ENCODE measurements at places on chromosomes 2 and 18.

GRCh38 chr2:218397820-218398436 is 1.7 kb upstream of the CTDSP1 start:
- DNase-seq, result peak; percentile 77

DNA sequence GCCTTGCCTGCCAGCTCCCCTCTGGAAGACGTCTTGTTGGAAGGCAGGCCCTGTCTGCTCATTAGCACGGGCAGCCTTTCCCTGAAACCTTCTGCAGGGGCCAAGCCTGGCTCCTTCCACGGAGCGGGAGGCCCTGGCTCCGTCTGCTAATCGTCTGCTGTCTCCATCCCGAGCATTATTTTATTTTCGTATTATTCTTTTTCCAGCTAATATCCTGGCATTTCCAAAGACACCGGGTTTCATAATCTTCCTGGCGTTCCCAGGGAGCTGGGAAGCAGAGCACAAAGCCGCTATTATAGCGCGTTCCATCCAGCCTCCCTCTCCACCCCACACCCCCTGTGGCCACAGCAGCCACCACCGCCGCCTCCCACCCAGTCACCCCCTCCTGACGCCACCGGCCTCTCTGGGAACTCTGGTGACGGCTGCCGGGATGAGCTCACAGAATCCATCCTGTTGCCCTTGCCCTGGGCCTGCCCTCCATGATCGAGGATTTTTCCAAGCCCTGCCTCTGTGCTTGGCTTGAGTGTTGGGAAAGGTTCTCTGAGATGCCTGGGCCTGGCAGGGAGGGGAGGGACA is 125.5 kb downstream of the DYSF start:
- DNase-seq, result no peak

- DNase-seq, result no peak
Observed at GRCh38 chr2:37566517-37566981, 104.9 kb downstream of the CDC42EP3 start.

GRCh38 chr2:176601066-176601465 is 331.8 kb downstream of the MTX2 start:
- no peak for DNase-seq

DNA sequence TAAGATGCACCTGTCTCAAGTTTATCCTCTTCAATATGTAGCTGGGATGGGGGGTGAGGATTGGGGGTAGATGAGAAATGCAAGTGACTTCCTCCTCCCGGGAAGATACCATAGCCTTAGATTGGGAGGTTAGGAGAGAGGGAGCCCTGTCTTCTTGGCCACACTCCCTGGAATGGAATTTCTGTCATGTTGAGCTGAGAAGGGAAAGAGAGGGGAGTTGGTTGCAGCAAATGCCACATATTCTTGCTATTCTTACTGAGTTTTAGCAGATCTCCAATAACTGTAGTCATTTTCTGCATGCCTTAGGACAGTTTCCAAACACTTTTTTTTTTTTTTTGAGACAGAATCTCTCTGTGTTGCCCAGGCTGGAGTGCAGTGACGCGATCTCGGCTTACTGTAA is 35.9 kb downstream of the TAF4B start:
- DNase-seq, result no peak

DNA sequence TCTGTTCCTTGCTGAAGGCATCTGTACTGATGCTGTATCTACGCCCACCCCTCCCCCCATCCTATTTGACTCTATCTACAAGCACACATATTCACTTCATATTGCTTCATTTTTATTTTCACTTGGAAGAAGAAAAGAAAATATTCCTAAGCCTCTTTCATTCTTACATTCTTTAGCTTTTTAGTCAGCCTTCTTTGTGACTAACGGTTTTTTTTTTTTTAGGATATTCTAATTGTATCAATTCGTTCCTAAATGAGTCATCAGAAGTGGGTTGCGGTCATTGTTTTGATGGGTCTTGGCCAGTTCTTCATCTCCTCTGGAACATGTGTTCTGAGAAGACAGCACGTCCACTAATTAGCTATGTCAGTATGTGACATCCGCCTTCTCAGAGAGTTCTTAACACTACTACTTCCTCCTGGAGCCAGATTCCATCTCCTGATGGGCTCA is 88.7 kb downstream of the MYO1B start:
- DNase-seq, result no peak

GRCh38 chr2:121360566-121361300 is 75.7 kb upstream of the TFCP2L1 start:
- DNase-seq, result no peak

GRCh38 chr18:54531402-54532065 is 59.5 kb upstream of the DYNAP start:
- no peak for DNase-seq

DNA sequence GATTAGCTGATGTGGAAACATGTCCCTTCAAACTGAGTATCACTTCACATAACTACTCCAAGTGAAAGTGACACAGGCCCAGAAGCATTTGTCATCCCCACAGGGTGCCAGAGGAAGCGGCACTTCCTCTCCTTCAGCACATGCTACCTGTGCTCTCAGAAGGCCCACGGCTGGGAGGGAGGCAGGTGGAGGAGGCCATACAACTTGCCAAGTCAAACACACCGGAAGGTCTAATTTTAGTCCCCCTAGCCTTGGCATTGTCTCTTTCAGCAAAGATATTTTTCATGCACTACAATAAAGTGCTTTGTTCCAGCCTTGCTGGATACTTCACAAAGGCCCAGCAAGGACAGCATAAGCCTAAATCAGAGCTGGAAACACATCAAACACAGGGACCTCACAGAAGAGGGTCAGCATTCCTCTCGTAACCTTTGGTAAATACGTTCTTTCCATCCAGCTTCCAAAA is 38.0 kb downstream of the VSNL1 start:
- DNase-seq, result no peak

DNA sequence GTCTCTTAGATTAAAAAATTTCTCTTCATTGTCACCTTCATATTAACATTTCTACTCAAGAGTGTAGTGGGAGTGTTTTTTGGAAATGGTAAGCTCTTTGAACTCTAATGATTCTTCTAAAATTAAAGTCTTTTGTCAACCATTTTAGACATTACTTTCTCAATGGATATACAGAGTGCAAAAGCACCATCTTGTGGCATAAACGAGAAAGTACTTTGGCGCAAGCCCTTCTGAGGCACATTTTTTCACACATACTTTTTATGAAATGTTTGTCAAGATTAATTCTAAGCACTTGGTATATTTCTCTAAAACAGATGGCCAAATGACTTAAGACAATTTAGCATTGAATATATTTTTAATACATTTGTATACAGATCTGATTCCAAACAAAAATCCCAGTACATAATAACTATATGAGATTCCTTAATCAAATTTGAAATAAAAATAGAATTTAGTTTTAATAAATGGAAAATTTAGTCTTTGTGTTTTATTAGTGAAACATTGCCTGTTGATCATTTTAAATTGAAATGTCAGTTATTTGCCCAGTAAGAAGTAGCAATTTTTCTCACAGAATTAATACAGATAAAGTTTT is 63.3 kb upstream of the GALNT5 start:
- DNase-seq, result peak; percentile 81

GRCh38 chr2:39142904-39143605 is 22.2 kb upstream of the SOS1 start:
- no peak for DNase-seq

DNA sequence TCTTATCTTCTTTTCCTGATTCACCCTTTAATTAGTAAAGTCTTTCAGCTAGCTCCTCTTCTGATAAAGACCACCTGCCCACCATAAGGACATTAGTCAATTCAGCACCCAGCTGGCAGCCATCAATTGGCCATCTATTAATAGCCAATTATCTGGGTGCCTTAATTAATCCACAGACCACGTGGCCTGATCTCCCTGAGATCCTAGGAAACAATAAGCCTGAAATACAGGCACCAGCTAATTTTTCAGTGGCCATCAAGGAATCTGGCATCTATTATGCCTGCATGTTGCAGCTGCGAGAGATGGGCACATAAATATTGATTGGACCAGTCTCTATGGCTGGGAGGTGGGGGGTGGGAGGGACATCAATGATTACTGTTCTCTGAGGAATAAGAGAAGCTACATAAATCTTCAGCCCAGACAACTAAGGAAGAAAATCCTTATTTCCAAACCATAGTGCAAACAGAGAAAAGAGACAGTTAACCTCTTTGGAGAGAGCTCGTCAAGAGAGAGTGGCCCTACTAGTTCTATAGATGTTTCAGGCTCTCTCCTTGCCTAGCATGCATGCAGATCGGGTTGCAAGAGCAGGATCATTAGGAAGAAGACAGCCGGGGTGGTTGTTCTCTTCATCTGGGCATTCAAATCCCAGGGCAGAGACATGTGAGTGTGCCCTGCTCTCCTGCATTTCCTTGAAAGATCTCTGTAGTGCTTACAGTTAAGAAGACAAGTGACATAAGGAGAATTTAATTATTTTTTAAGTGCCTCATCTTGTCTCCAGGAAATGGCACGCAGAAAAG is 8.7 kb downstream of the GALNT14 start:
- DNase-seq, result peak; percentile 61

GRCh38 chr2:128605931-128606330 is 287.3 kb upstream of the HS6ST1 start:
- no peak for DNase-seq

- DNase-seq, result no peak
Observed at GRCh38 chr2:190053426-190053825, 9.1 kb downstream of the MSTN start.

DNA sequence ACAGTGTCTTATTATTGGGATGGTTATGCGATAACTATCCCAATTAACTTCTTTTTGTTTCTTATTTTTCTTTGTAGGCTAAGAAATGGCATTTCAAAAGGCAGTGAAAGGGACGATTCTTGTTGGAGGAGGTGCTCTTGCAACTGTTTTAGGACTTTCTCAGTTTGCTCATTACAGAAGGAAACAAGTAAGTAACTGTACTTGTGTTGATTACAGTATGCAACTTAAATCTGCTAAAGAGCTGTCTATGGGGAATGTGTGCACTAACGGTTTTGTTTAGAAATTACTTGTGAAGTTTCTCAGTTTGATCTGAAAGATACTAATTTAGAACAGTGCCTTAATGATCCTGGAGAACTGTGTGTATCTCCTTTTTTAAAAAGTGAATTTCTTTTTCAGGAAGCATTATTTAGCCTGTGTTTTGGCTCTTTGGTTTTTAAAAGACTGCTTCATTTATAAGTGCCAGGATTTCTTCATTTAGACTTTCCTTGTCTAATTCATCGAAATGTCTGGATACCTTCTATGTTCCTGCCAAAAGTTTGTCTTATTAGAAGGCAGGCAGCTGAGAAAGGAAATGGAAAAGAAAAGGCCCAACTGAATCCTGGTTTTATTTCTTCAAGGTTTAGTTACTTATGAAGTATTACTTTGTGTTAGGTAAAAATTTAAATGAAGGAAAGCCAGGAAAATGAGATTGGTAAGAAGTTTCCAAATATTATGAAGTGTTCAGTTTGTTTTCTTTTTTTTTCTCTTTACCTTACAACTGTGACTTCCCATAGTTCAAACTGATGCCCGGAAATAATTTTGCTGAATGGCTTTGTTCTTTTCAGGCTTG is 40.1 kb downstream of the GPD2 start:
- no peak for DNase-seq

DNA sequence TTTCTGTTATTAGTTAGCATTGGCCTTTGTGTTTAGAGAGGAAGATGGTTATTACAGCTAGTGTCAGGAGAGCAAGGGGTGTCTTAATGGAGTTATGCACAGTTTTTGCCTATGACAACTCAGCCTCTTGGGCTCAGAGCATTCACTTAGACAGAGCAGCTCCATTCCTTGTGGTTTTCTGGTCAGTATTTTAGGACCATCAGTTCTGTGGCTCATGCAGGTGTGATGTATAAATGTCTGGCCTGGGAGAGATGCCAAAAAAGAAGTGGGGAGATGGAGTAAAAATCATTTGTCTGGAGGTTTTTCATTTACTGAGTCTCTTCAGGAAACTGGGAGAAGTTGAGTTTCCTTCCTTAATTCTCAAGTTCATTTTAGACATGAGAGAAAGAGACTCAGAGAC is 79.7 kb downstream of the PRKCE start:
- no peak for DNase-seq

GRCh38 chr2:216164087-216164486 is 54.9 kb downstream of the XRCC5 start:
- no peak for DNase-seq

DNA sequence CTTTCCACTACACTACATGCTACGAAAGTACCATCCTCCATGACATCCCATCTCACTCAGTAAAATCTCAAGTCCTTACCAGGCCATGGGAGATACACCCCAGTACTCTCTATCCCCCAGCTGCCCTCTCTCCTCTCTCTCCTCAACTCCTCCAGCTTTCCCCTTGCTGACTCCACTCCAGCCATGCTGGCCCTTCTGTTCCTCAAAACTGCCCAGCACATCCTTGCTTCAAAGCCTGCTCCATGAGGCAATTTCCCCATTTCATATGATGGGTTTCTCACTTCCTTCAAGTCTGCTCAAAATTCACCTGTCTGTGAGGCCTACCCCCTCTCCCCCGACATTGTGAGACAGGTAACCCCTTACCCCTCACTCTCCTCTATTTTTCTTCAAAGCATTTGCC is 8.6 kb downstream of the CHN1 start:
- no peak for DNase-seq

- no peak for DNase-seq
Observed at GRCh38 chr18:44514766-44515165, 165.9 kb upstream of the SETBP1 start.

- peak; percentile 57 for DNase-seq
Observed at GRCh38 chr2:20611077-20611843, 39.6 kb downstream of the HS1BP3 start.

GRCh38 chr2:88074854-88075292 is 7.2 kb downstream of the SMYD1 start:
- peak; percentile 51 for DNase-seq

- DNase-seq, result no peak
Observed at GRCh38 chr2:168072626-168073303, 174.6 kb downstream of the STK39 start.

DNA sequence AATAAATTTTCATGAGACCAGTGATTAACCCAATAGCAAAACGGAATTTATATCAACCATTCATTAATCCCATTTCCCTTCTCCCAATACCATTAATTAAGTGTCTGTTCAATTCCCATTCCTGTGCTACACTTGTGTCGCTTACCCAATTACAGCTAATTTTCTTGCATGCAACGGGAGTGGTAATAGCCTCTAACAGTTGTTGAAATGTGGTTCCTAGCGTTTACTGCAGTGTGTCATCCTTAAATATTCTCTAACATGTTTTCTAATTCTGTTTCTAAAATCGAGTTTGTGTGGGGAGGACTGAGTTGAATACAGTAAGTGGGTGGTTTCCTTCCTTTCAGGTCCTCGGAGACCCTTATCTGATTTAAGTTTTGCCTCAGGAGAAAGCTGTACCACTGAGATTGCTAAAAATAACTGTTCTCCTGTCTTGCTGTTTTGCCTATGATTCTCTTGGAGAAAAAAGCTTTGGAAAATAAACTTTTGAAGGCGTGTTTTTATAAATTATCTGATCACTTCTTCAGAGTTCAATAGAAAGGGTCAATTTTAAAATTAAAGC is 59.3 kb upstream of the LRRTM1 start:
- DNase-seq, result no peak

All from eye (tissue), 1 donor.